ENCODE measurements at places on chromosomes 5 and 9.

DNA sequence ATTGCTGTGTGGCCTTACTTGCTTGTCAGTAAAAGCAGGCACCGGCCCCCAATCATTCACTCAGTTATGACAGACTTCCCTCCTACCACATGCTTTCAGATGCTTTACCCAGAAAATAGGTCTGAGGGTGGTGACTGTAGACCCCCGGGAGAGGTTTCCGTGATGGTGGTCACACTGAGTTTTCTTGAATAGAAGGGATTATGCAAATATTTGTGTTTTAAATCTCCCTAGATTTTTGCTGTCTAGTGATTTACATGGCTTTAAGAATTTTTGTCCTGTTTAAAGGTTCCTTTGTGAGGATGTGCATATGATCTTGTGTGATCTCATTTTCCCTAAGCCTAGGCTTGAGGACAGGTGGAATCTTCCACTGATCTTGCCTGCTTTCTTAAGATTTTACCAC lies 281.7 kb downstream of the FANCC start:
- no peak for DNase-seq

DNA sequence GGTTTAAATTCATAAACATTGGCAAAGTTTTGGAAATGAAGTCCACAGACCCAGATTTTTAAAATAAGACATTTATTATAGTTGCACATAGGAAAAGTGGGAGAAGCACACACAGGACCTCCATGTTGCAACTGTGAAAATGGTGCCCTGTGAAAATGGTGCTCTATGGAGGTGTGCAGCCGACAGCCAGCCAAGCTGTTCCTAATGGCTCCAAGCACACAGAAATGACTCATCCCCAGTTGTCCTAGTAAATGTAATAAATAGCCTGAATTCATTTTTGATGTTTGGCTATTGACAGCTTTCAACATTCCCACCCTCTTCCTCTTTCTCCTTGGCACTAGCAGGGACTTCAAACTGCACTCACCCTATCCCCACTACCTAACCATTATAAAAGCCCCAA lies 590.9 kb downstream of the CAAP1 start:
- DNase-seq, result no peak

DNA sequence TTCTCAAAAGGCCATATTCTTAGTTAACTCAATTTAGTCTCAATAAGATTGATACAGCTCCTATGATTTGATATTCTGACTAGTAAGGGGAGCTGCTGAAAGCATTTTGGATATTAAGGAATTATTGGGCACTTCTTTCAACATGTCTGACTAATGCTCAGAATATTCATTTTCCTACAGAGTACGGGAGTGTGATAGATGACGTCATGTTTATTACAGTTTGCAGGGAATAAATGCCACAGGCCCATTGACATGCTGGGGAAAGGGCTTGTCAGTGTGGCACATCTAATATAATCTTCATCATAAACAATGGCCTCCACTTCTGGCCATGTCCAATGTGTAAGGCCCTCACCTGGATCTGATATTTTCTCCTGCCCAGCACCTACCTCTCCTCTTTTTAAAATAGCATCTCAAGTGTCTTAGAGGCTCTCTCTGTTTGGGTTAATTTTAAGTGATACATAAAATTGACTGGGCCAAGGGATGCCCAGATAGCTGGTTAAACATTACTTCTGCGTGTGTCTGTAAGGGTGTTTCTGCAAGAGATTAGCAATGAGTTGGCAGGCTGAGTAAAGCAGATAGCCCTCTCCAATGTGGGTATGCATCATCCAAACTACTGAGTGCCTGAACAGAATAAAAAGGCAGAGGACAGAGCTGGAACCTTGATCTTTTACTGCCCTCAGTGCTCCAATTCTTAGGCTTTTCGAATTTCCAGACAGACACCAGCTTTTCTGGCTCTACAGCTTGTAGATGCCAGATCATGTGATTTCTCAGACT lies 99.3 kb downstream of the SLC24A2 start:
- DNase-seq, result peak; percentile 3

DNA sequence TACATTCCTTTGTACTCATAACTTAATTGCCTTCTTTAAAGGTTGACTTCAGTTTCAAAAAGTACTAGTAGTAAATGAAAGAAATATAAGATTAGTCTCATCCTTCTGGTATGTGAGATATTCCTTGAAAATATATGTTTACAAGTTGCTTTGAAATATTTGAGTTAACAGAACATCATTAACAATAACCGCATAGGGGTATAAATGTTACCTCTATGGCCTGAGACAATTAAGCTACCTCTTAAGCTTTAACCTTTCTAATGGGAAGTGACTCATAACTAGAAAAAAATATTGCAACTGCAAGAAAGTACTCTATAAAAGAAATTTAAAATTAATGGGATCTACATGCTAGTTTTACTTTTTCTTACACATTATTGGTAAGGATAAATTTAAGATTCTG lies 399.0 kb downstream of the CDH10 start:
- no peak for DNase-seq

DNA sequence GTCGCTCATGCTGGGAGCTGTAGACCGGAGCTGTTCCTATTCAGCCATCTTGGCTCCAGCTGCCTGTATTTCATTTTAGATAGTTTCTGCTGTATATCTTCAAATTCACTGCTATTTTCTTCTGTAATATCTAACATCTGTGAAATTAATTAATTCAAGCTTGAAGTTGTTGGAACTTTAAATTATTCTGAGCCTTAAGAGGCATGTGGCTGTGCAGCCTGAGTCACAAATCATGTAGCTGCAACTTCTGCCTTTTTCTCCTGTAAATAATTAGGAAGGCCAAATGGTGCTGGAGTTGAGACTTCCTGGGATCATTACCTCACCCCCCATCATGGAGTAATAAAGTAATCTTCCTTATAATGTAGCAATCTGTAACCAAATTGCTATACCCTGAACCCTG lies 183.3 kb upstream of the PCSK5 start:
- no peak for DNase-seq

DNA sequence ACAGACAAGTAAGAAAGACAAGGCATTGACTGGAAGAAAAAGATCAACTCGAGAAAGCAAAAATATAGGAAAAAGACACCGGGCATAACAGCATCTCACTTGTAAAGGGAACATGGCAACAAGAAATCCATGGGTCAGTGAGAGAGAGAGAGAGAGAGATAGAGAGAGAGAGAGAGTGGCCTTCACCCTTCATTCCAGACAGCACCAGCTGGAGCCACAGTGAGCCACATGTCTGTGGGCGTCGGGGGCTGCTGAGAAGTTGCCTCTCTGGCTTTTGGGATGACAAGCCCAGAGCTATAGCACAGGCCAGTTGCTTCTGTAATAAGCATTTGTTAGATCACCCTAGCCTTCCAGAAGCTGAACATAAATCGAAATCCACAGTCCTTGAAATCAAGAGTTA lies 20.3 kb upstream of the ENC1 start:
- DNase-seq, result no peak

GRCh38 chr5:129899454-129899853 lies 4.8 kb upstream of the CHSY3 start:
- DNase-seq, result peak; percentile 42

DNA sequence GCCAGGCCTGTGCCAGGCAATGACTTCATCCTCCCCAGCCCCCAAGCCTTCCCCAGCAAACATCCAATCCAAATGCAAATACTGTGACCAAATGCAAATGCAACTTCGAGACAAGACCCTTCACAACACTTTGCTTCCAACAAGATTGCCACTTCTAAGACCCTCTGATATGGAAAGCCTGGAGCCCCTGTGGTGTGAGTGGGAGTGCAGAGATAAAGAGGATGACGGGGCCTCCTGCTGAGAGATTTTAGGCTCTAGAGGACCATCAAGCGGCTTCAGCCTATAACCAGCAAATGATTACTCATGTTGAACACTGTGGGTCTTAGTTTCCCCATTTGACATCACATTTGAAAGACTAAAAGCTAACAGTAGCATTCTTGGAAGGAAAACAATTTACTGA lies 46.6 kb upstream of the GABRP start:
- DNase-seq, result no peak

DNA sequence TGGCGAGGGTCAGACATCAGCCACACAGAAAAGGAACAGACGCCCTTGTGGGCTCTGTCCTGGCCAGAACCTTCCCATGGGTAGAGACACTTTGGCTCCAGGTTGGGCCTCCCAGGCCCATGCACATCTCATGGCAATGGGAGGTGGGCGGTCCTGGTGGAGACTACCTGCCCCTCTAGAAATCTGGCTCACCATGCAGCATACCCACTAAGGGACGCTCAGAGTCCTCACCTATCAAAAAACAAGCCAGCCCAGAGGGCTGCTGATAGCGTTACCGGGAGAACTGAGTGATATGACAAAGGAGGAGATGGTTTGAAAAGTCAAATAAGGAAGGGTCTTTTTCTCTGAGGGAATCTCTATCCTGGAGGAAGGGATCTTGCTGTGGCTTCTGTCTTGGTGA lies 62.1 kb downstream of the C5orf15 start:
- DNase-seq, result no peak

DNA sequence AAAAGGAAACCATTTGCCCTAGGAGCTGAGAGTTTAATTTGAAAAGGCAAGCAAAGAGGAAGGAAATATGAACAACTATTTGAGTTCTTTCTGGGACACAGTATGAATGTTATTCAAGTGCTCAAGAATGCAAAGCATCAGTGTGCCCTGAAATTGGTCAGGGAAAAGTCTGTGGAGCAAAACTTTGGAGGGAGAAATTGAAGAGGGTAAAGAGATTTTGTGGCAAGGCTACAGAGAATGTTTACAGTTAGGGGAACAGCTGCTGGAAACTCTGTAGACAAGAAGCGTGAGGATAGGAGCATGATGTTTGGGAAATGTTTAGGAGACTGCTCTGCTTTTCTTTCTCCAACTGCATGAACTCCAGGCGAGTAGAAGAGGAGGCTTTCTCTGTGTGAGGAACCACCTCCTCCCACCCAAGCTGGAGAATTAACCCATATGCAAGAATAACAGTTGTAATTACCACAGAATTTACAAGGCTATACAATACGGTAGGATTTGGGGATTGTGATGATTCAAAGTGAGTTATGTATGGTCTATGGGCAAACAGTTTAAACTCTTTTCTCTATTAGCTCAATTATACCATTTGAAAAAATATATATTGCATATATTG lies 75.4 kb upstream of the IL7R start:
- DNase-seq, result peak; percentile 65

- DNase-seq, result no peak
Observed at GRCh38 chr5:175516933-175517823, 38.8 kb downstream of the SFXN1 start.

- peak; percentile 80 for DNase-seq
Observed at GRCh38 chr5:142749321-142749720, 20.9 kb upstream of the ARHGAP26 start.

GRCh38 chr5:68518286-68518685 lies 302.7 kb downstream of the PIK3R1 start:
- DNase-seq, result no peak

- peak; percentile 95 for DNase-seq
Observed at GRCh38 chr9:88747768-88748167, 212.8 kb downstream of the NXNL2 start.

DNA sequence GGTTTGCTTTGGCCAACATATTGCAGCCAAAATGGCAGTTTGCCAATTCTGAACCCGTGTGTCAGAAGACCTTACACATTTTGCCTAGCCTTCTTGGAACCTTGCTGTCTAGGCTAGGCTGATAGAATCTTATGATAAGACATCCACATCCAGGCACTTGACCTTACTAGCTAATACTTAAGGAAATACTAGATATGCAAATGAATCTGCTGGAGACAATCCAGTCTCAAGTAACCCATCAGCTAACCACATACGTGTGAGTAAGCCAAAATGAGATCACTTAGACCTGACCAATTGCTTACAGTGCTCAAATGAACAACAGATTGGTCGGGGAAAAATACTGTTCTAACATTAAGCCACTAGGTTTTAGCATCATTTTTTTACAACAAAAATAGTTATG lies 1504.6 kb upstream of the CDH9 start:
- no peak for DNase-seq

GRCh38 chr9:89595646-89596045 lies 9.2 kb upstream of the GADD45G start:
- no peak for DNase-seq

- DNase-seq, result peak; percentile 5
Observed at GRCh38 chr5:32833127-32833526, 122.0 kb downstream of the NPR3 start.
